Erythroblast (primary cell): ENCODE measurements at places on chromosomes 12 and 14.
A peak's percentile ranks its signal among the peaks of the same experiment; 100 is the strongest.

DNA sequence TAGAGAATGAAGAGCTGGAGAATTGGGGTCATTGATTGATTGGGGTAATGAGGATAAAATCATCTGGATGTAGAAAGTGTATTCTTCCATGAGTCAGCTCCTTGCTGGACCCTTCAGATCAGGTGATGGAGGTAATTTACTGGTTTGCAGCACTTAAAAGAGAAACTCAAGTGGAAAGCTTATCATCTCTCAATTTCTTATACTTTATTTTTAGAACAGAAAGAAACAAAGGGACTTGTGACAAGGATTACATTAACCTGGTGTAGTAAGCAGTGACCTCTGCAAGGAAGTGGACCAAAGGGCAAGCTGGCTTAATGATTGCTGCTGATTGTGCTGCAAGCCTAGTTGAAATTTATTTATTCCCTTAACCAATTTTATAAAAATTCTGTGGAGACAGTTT is 405.0 kb downstream of the TRHDE start:
- DNase-seq: peak; percentile 46

DNA sequence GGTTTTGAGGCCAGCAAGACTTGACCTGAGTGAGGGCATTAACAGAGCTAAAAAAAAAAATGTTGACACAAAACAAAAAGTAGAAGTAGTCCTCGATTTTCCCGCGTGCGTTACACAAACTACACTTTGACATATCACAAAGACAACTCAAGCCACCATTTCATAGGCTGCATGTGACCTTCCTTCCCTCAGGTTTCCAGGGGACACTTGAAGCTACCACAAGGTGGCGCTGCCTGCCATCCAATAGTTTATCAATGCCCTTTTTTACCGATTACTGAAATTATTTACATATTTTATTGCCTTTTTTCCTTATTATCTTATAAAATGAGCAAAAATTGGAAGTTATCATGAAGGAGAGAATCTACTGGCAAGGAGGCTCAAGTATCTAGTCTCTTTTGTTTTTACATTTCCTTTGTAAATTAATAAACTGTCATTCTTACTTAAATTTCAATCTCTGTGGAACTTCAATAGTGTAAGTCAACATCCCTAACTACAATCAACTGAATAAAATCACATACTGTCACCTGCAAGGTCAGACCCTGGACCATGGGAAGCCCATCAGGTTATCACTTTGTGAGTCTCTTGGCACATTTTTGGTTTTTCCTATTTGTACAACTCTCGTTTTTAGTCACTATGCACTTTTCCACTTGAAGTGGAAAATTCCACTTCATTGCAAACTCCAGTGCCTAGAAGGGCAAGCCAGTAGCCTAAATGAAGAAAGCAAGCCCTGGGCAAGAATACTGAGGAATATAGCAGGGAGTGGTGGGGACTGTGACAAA is 84.6 kb upstream of the CPSF6 start:
- DNase-seq: peak; percentile 74

DNA sequence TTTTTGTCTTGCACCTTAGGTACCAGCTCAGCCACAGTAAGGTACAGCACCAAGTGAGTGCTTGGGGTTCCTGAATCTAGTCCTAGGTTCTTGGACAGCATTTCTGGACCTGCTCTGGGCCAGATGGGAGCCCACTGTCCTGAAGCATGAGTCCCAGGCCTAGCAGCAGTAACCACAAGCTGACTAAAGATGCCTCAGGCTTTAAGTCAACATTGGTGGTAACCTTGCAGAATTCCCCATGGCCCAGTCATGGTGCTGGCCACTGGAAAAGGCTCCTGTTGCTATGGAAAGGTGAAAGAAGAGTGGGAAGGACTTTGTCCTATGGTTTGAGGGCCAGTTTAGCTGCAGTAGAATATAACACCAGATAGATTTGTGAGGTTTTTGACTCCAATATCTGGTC is 86.9 kb upstream of the CLEC14A start:
- DNase-seq: no peak

GRCh38 chr12:55901881-55902490 is 25.7 kb downstream of the PYM1 start:
- DNase-seq: no peak

DNA sequence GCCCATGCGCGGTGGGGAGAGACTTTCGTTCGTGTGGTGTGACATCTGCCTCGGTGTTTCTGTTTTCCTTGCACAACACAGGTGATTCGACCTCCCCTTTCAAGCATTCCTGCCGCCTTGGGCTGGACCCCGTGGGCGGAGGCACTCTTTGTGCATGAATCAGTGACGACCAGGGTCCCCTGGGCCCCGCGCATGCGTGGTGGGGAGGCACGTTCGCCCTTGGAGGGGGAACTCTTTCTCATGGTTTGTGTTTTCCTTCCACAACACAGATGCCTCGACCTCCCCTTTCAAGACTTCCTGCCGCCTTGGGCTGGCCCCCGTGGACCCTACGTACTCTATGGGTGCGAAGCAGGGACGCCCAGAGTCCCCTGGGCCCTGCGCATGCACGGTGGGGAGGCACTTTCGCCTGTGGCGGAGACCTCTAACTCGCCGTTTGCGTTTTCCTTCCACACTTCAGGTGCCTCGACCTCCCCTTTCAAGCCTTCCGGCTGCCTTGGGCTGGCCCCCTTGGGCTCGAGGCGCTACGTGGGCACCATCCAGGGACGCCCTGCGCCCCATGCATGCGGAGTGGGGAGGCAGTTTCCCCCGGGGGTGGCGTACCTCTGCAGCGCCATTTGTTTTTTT is 340.9 kb downstream of the ALG10 start:
- DNase-seq: no peak

GRCh38 chr12:40152783-40153383 is 47.0 kb upstream of the SLC2A13 start:
- peak; percentile 33 for DNase-seq

DNA sequence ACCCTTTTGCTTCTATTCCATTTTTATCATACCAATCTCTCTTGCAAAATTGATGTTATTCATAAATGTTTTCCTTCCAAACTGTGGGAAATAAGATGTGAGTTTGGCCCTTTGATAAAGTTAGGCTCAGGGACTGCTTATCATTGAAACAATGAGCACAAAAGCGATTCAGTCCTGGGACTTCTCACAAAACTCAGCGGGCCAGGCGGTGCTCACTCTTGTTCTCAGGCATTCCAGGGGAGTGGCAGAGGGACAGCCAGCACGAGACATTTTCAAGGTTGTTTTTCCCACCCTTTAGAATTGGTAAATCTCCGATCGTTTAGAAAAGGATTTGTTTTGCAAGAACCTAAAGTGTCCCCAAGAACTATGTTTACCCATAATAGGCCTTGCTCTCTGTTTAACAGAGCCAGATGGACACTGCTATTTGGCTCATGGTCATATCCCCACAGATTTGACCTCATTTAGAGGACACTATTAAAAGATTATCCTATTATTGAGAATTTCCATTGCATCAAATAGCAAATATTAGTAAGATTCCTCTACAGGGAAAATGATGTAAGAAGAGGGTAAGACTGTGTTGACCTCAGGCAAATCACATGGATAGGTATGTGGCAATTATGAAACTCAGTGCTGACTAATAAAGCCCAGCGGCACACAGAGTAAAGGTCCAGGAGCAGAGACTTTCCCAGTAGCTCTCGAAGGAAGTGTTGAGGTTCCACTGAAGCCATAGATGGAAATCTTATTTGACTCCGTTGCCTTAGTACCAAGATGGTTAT is 102.7 kb upstream of the USP44 start:
- peak; percentile 49 for DNase-seq

DNA sequence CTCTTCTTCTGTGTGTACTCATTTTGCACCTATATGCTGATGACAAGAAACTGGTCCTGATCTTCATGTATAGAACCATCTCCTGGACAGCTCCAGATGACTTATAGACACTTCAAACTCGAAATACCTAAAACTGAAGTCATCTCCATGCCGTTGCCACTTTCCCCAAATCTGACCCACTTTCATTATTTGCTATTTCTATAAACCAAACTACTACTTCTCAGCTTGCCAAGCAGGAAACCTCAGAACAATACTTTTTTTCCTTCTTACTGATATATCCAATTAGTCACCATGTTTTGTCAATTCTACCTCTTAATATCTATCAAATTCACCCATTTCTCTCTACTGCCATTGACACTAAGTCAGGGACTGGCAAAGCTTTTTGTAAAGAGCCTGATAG is 14.8 kb downstream of the SGPP1 start:
- DNase-seq: peak; percentile 49

DNA sequence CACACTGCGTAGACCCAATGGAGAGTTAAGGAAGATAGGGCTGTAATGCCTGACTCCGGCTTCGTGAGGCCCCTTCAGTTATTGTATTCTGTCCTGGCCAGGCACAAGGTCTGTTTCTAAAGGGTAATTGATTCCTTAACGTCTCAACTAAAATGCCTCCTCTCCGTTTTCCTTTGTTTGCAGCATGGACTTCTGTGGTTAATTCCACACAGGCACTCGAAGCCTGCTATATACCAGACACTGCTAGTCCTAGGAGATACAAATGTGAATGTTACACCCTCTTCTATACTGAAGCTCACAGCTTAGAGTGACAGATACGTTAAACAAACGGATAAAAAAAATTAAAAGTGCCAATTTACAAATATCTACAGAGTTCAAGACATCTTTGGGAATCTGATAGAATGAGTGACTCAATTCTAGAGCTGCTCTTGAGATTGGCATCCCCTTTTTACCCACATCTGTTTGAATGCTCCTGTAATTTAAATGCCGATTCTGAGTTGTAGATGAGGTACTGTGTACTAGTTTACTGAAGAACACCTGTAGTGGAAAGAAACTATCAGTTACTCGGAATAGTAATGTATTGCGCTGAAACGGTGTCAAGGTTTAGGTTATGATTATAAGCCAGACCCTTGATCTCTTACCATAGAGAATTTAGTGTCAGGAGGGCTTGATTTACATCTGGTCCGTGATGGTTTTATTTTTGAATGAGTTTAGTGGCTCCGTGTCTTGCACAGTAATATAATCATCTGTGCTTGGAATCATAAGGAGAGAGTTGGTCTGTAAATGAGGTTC is 784 bp downstream of the PSMA6 start:
- DNase-seq: no peak

- DNase-seq: no peak
Measured at GRCh38 chr12:66620026-66620425, 58.9 kb downstream of the GRIP1 start.

DNA sequence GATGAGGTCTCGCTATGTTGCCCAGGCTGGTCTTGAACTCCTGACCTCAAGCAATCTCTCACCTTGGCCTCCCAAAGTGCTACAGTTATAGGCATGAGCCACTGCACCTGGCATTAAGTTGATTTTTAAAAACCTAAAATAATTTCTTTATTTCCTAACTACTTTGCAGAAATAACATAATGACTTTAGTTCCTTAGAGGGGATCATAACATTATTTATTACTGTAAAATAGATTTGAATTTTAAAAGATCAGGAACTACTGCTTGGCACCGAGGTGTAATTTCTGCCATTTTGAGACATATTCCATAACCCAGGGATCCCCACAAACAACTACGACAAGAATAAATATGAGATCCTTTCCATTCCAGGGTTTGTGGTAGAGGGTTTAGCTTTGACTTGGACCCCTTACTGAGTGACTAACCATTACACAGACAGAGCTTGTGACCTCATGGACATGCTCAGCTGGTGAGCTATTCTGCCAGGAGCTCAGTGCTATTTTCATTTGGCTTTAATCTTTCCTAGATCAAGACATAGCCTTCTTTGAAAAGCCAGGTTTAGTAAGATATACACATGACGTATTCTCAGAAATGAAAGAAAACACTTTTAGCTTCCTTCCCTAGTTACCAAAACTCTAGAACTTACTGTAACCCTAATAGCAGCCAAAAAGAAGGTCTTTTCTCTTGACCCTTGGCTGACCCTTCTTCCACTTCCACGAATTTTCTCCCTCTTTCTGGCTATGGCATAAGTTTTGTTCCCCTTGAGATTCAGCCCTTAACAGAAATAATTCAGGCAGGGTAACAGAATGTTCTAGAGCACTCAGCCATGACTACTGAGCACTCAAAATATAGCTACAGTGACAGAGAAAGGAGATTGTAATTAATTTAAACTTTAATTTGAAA is 75.1 kb upstream of the NUDT4 start:
- no peak for DNase-seq

DNA sequence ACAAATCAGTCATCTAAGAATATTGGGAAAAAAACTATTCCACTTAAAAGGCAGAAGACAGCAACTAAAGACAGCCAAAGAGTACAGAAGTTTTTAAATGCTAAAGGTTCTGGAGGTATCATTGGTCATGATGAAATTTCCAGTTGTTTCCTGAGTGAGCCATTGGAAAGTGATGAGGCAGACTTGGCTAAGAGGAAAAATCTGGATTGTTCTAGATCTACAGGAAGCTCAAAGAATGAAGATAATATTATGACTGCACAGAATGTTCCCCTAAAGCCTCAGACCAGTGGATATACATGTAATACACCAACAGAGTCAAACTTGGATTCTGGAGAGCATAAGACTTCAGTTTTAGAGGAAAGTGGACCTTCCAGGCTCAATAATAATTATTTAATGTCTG is 22.8 kb downstream of the GALNT4 start:
- DNase-seq: no peak

DNA sequence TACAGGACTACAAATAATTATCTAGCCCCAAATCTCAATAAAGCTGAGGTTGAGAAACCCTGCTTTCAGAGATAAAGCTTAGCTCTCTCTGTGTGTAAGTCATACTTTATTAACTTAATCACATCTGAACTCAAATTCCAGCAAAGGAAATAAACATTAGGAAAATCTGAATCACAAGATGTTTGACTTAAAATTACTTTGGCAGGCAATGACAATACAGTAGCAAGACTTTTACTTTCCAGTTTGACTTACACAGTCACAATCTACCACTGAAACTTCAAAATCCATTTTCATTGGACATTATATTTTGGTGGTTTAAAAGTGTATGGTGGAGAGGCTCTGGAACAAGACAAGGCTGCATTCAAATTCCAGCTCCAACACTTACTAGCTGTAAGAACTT is 11.4 kb downstream of the TMEM116 start:
- no peak for DNase-seq

DNA sequence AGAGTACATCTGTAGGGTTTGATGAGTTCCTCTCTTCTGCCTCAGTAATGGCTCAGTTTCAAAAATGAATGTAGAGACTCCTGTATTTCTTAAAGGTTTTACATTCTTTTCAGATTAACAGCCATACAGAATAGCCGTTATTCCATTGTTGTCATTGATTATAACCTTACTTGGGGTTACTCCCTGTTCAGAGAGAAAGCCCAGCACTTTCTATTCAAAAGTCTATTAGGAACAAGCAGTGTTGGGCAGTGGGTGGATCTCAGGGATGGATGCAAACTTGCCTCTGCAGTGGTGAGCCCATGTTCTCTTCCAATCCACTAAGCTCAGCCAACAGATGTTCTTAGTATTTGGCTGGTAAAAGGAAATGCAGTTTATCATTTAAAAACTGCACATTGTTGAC is 342.6 kb upstream of the E2F7 start:
- DNase-seq: no peak

- DNase-seq: peak; percentile 65
Measured at GRCh38 chr12:109153821-109154441, 37.5 kb downstream of the ACACB start.

DNA sequence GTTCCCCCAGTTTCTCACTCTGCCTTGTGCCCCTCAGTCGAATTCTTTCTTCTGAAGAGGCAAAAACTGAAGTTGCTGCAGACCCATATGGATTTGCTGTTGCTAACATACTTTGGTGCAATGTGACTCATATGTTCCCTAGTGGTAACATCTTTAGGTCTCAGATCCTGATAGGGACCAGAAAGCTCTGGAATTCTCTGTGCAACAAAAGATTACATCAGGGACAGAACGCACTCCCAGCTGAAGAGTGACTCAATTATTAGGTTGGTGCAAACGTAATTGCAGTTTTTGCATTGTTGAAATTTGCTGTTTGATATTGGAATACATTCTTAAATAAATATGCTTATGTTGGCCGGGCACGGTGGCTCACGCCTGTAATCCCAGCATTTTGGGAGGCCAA is 8.2 kb upstream of the DHRS2 start:
- no peak for DNase-seq

- DNase-seq: no peak
Measured at GRCh38 chr14:90624227-90624626, 192.0 kb downstream of the TTC7B start.
